ENCODE measurements at places on chromosomes 11 and 22.

DNA sequence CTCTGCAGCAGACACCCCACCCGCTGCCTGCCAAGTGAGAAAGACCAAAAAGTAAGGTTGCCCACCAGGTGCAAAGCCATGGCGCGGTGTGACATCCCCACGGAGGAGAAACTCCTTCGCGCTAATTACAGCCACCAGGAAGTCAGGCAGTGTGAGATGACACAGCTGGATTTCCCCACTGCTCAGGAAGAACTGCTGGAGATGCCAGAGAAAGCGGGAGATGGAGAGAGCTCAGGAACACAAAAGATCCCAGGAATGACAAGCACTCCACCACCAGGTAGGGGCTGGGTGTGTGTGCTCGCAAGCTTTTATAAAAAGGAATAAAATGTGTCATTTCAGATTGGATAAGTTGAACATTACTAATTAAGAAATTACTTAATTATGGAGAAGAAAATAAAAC lies 292.7 kb downstream of the OPCML start:
- DNase-seq: no peak

DNA sequence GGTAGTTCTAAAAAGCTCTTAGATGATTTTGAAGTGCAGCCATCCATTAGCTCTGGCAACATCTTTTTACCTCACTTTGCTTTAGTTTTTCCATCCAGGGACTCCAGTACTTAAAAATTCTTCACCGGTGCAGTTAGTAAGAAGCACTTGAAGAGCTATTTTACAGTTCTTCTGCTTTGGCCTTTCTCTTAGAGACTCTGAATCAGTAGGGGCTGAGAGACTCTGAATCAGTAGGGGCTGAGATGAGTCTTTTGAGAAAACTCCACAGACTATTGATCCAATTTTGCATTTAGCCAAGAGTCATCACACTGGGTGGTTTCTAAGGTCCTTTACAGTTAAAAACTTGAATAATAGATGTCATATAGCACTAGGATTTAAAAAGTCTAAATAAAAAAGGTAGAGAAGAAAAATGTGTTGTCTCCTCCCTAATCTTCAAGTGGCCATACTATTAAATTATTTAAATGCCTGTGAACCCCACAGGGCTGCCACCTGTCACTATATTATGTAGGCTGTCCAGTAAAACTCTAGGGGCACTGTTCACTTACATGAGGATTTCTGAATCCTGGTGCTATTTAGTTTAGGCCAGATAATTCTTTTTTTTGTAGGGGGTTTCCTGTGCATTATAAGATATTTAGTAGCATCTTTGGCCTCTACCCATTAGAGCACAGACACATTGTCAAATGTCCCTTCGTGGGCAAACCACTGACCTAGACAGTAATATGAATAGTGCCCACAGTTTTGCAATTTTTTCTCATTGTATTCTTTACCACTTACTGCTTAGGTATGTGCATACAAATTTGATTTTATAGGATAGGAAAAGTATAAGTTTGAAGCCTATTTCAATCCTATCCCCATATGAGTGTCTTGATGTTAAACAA lies 26.3 kb upstream of the HIKESHI start:
- DNase-seq: no peak

DNA sequence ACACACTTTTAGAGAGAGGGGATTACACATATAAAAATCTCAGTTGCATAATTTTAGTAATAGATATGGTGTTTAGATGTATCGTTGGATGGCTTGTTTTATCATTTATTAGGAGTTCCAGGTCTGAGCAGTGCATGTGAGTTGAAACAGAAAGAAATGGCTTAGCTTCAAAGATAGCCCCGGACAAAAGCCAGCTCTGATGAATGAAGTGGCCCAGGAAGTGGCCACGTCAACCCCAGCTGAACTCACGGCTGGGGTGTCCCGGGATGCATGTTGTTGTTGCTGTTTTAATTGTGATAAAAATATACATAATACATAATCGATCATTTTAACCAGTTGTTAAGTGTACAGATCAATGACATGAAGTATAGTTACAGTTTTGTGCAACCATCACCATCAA lies 1513.6 kb downstream of the BRD1 start:
- DNase-seq: no peak

GRCh38 chr11:114060392-114061047 lies 1.0 kb downstream of the ZBTB16 start:
- DNase-seq: no peak
